Mesothelial cell of epicardium (in vitro differentiated cells): ENCODE measurements at places on chromosomes 2 and 18. TPM values are rescaled to one million over a fixed set of nuclear protein-coding genes. Genes with fewer than 3 reads are reported as not detected.

GRCh38 chr2:17171446-17172049 lies 346.7 kb downstream of the RAD51AP2 start:
- no peak overlapping the region for H3K4me3 ChIP-seq
- no peaks in the 10 kb centered on the region for H3K36me3 ChIP-seq
- H3K4me1 ChIP-seq: peaks cover 3% of the 10 kb centered on the region
- H3K27me3 ChIP-seq: peaks cover 14% of the 10 kb centered on the region
- peak; percentile 58 for DNase-seq

DNA sequence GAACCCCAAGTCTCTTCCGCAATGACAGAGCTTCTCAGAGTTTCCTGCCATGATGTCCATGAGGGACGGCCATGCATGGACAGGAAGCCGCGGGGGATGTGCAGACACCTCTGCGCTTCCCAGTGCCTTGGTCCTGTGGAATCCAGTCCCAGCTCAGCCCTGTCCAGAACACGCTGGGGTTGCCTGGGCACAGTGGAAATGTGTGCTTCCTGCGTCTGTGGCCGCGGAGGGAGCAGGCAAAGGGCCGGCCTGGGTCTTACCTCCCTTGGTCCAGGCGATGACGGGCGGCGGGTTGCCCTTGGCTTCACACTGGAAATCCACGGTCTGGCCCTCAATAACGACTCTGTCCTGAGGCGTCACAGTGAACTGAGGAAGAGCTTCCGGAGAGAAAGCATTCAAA lies 79.6 kb downstream of the PXDN start:
- no peaks in the 10 kb centered on the region for H3K27me3 ChIP-seq
- peaks cover 55% of the 10 kb centered on the region for H3K36me3 ChIP-seq
- no peak overlapping the region for H3K4me3 ChIP-seq
- H3K27ac ChIP-seq: no peak overlapping the region
- no peak for DNase-seq
- no peaks in the 10 kb centered on the region for H3K4me1 ChIP-seq

DNA sequence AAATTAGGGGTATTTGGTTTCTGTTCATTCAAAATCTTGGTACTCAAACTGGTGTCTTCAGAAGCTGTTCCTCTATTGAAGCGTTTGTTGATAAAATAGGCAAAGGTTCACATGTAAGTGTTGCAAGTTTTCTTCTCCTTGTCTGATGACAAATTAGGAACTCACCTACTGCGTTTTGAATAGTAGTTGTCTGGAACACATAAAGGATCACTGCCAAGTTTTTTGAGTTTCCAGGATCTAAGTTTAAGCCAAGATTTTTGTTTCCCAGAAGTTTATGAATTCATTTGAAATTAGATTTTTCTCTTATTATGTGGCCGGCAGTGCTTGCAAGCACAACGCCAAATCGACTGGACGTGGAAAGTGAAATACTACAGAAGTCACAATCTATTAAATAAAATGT lies 85.4 kb downstream of the ARHGEF33 start:
- no peaks in the 10 kb centered on the region for H3K4me1 ChIP-seq
- no peak overlapping the region for H3K27ac ChIP-seq
- H3K27me3 ChIP-seq: no peaks in the 10 kb centered on the region
- H3K4me3 ChIP-seq: no peak overlapping the region

DNA sequence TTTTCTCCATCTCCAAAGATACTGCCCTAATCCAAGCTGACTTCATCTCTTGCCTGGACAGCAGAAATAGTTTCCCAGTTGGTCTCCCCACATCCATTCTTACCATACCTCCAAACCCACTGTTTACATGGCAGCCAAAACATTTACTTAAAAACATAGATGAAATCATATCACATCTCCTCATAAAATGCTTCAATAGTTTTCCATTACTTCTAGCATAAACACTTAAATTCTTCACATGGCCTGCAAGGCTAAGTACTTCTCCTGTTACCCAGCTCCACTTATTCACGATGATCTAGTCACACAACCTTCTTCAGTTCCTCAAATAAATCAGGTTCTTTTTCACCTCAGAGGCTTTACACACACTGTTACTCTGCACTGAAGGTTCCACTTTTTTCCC lies 185.8 kb upstream of the ACVR2A start:
- H3K27ac ChIP-seq: no peak overlapping the region
- DNase-seq: no peak
- H3K27me3 ChIP-seq: peaks cover 3% of the 10 kb centered on the region

Gene SLC30A3
- 2.3 to 3.4 TPM (median 3.1 TPM) in 3 replicates for total RNA-seq

Gene PIAS2
- 55.7 to 62.1 TPM (median 58.0 TPM) in 3 replicates for total RNA-seq

Gene PLEKHH2
- total RNA-seq: 11.3 to 12.0 TPM (median 11.8 TPM) in 3 replicates

Gene RAX
- not detected in 3 replicates for total RNA-seq
